ENCODE measurements at places on chromosomes 2 and 18.
A peak's percentile ranks its signal among the peaks of the same experiment; 100 is the strongest.

DNA sequence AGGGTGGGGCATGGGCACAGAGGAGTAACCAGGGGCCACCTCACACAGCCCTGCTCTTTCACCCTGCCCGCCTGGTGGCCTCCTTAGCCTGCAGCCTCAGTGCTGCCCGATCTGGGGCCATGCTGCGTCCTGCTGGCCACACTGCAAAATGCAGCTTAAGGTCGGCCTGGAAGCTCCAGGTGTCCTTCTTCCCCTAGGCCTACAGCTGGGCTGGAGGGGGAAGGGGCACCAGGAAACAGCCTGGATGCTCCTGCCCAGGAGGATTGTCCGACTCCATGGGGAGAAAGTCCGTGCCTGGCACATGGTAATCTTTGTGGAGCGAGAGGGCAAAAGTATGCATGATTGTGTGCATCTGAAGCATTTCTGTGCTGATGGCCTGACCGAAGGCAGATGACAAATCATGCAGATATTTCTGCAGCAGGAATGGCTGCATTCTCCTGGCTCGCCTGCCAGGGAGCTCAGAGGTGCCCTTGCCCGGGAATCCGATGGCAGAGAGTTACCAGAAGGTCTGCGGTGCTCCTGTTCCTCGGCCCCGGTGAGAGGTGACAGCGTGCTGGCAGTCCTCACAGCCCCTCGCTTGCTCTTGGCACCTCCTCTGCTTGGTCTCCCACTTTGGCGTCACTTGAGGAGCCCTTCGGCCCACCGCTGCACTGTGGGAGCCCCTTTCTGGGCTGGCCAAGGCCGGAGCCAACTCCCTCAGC is 12.8 kb upstream of the ALPP start:
- peak; percentile 23 for DNase-seq

- no peak for DNase-seq
Measured at GRCh38 chr2:102018823-102019445, 27.2 kb downstream of the IL1R2 start.

- DNase-seq = no peak
Measured at GRCh38 chr18:37304012-37304680, 261.5 kb downstream of the CELF4 start.

DNA sequence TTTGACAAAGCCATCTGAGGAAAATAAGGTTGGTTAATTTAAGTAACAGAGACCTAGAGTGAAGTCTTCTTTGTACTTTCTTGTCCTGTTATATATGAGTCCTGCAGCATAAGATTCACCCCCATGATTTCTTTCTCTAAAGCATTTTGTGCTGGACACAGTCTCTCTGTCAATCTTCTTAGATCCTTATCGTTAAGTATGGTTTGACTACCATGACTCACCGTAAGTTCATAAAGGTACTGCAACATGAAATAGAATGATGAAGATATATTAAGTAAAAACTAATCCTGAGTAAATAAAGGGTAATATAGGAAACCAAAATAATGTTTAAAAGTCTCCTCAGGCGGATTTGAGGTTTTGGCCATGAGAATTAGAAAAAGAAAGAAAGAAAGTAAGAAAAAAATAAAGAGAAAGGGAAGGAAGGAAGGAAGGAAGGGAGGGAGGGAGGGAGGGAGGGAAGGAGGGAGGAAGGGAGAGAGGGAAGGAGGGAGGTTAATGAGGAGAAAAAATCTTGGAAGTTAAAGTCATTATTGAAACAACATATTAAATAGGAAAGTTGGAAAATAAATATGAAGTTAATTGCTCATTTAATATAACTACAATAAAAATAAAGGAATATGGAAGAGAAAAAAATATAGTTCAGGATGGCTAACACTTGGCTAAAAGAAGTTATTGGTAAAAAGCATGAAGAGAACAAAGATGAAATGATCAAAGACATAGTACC is 980.3 kb upstream of the CDH2 start:
- no peak for DNase-seq

- DNase-seq = no peak
Measured at GRCh38 chr18:41043876-41044275, 911.2 kb upstream of the PIK3C3 start.

DNA sequence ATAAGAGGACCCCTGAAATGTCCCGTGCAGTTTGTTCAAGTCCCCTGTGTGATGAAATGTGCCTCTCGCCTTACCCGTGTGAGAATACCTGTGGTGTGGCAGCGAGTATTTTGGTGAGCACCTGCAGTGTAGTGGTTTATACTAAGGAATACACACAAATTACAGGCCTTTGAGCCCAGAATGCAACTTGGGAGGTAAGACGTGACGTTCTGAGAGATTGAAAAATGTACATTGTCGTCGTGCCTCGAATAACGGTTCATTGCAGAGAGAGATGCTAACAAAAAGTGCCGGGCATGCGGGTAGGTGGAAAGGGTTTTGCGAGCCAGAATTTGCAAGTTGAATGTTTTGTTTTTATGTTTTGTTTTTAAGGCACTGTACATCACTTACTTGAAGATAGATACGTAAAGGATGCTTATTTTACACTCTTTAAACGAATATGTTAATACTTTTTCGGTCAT is 867 bp downstream of the RBBP8 start:
- no peak for DNase-seq

DNA sequence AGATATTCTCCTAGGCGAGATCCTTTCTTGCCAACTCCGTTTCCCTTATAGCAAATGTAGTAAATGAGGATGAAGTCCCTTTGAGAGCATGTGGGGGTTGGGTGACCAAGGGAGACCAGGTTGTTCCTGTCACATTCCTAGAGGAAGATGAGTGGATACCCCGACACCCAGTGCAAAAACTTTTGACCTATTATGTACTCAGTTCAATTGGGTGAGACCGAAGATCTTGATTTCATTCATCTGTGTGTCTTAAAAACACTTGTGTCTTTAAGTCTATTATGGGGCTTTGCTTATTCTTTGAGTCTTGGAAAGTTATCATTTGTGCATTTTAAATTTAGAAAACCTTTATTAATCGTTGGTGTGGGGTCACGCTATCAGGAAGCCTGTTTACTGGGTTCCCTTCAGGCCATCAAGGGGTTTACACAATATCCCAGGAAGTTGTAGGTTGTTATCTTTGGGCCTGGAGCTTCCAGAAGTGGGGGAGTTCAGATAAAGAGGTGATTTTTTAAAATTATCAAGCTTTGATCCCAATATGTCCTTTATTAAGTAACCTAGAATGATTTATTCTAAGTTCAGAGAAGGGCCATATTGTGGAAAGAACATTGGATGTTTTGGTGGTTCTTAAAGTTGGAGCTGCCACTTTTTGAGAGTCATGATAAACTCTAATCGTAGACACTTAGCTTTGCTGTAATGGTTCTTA is 2.8 kb downstream of the RHOB start:
- DNase-seq = no peak

DNA sequence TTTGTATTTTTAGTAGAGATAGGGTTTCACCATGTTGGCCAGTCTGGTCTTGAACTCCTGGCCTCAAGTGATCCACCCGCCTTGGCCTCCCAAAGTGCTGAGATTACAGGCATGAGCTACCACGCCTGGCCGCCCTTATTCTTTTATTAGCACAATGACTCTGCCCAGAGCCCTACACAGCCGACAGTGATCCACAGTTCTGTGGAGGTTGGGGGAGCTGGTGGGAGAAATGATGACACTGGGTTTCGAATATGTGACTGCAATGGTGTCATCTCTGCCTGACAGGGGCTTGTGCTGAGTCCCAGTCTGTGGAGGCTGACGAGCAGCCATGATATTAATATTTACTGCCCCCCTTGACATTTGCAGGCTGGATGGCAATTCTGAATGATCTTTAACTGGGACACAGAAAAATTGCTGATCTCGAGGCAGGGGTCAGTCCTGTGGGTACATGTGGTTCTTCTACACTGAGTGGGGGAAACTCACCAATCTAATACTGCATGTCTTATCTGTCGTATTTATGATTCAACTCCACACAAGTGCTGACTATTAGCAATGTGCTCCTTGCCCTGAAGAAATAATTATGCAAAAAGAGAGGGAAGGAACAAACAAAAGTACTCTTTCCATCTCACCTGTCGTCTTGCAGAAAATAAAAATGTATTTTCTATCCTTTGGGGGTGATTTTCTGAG is 6.3 kb upstream of the CTAGE1 start:
- DNase-seq = no peak

- peak; percentile 56 for DNase-seq
Measured at GRCh38 chr18:13381944-13382365, 163.4 kb downstream of the LDLRAD4 start.

DNA sequence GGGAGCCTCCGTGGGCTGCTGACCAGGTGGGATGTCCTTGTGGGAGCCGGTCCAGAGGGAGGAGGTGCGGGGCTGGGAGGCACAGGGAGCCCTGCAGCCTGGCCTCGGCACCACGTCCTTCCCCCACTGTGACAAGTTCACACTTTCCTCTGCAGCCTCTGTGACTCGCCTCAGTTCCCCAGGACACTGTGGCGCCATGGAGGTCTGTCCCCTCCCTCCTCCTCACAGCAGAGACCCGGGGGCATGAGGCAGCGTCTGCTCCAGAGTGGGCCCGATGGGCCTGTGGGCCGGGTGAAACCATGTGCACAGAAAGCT is 27.3 kb upstream of the KCNG2 start:
- DNase-seq = no peak

- DNase-seq = no peak
Measured at GRCh38 chr18:59124370-59124704, 15.3 kb upstream of the SEC11C start.

Data from activated CD4-positive, alpha-beta T cell treated with anti-CD3 and anti-CD28 coated beads, Interleukin-10, Interleukin-2, amounts not matched to agents 100 ng/mL and 50 ng/mL, durations not matched to agents 16 hours and 8 hours (primary cell).